ENCODE measurements at places on chromosomes 5 and 9.

DNA sequence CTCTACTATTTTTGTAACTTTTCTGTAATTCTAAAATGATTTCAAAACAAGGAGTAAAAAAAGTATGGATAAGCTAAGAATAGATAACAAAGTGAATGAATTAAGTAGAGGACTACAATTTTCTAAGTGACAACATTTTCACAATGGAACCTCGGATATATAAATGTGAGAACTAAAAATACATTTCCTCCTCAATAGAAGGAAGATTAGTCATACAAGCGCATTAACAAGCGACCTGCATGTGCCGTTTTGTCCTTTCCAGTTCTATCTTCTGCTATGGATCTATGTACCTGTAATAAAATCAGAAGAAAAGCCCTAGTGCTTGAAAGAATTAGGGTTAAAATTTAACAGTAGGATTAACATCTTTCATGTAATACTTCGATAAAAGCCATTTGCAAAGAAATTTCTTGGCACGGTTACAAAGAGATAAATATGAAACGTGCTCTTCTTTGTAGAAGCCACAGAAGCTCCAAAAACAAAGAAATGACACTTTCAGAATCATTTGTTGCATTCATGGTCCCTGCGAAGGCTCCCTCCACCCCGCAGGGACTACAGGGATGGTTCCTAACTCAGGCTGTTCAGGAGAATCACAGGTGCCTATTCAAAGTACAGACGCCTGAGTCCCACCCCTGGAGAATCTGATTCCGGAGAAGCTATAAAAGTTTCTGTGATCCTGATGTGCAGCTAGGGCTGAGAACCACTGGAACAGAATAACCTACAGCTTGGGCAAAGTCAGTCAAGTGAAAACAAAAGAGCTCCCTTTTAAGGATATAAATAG is 216.6 kb upstream of the EFNA5 start:
- no peak for DNase-seq

DNA sequence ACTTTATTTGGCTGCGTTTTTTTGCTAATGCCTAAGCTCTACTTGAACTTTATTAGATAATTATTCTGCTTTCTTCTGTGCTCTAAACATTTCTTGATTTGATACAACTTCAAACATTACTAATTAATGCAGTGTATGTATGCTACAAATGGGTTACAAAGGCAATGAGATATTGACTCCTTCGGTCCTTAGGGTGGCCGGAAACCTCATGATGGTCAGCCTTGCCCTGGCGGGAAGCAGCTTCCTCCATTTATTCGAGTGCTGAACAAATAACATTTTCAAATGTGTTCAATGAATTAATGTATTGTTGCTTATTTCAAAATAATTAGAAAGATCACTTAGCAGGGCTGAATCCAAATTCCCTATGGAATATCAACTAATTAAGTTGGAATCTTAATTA is 3.9 kb upstream of the LNPEP start:
- DNase-seq, result no peak

DNA sequence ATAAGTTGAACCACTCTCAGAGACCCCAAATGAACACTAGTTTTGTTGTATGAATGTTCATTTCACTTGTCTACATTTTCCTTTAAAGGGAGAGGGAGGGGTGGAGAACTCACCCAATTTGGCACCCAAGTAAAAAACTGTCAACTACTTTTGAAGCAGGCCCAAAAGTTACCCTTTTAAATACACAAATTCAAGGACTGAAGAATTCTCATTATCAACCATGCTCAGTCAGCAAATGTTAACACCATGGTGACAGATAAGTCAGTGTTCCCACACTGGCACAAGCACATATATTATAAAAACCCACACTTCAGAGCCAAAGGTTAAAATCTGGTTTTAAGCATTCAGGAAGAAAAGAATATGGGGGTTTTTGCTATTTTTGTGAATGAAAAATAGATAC is 31.6 kb downstream of the CSNK1A1 start:
- no peak for DNase-seq

GRCh38 chr5:18761801-18762200 is 1127.5 kb downstream of the TAF11L14 start:
- no peak for DNase-seq

GRCh38 chr5:106974272-106974671 is 696.5 kb downstream of the EFNA5 start:
- no peak for DNase-seq
